ENCODE measurements at places on chromosomes 5 and 9.

GRCh38 chr5:61115968-61116367, 46.3 kb downstream of the SMIM15 start:
- DNase-seq = no peak

GRCh38 chr5:145825751-145826180, 9.4 kb downstream of the PRELID2 start:
- peak; percentile 70 for DNase-seq

DNA sequence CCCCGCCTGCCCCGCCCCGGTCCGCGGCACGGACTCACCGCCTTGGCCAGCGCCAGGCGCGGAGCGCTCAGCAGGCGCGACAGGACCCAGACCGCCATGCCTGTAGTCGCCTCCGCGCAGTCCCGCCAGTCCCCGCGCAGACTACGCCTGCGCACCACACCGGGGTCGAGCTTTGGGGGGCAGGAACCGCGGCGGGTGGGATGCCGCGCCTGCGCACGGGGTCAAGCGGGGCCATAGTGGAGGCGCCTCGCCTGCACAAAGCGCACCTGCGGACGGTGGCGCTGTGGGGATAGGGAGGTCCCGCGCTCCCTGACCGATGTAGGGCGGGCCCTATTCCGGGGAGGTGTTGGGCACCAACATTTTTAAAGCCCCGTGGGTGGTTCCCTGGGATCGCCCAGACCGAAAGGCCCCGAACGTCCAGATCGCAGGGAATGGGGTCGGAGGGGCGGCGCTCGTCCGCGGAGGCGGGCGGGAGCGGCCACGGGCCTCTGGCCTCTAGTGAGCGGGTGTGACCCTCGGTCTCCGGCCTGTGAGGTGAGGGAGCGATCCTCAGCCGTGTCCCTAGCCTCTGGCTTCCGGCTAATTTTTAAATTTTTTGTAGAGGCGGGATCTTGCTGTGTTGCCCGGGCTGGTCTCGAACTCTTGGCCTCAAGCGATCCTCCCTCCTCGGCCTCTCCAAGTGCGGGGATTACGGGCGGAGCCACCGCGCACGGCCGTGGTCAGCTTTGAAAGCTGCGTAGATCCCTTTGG, 70.8 kb upstream of the LPCAT1 start:
- peak; percentile 92 for DNase-seq

GRCh38 chr9:121690316-121690715, 38.9 kb downstream of the DAB2IP start:
- peak; percentile 39 for DNase-seq

GRCh38 chr9:5611321-5612184, 17.4 kb upstream of the RIC1 start:
- DNase-seq = peak; percentile 38

DNA sequence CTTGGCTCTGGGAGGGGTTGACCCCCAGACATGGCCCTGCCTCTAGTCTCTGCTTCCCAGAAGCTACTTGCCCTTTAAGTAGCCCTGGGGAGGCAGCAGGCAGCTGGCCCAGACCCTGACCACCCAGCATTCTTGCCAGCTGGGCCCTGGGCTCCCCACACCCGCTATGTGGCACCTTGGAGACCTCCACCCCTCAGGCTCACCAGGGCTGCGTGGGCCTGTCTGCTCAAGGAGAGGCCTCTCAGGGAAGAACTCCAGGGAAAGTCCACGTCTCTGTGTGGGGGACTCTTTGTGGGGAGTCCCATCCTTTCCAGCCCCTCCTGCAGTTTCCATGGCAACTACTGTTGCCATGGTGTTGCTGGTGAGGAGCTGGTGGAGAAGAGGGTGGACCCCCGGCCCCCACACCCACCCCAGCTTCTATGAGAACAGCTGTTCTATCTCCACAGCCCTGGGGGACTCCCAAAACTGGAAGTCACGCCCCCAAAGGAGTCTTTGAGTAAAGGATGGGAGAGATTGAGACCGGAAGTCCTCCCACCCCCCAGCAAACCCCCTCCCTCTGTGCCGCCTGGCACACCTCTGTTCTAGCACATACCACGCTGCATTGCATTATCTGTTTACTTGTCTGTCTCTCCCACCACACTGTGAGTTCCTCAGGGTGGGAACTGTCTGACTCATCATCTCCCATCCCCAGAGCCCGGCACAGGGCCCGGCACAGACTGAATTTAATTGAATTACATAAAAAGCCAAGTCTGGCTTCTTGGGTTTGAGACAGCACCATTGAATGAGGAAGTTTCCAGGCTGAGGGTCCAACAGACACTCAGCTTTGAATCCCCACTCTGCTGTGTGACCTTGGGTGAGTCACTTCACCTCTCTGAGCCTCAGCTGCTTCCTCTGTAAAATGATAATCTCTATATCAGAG, 12.6 kb downstream of the DNM1 start:
- DNase-seq = peak; percentile 67

GRCh38 chr5:146254223-146254622, 50.8 kb downstream of the RBM27 start:
- no peak for DNase-seq

Measured in astrocyte of the hippocampus (primary cell).